ENCODE measurements at places on chromosomes 3 and 15.

GRCh38 chr3:134527538-134528186 is 41.8 kb downstream of the CEP63 start:
- no peak for DNase-seq

- DNase-seq, result no peak
Measured at GRCh38 chr3:13498354-13499060, 18.4 kb downstream of the HDAC11 start.

GRCh38 chr3:74106925-74107324 is 482.2 kb upstream of the PDZRN3 start:
- DNase-seq, result no peak

DNA sequence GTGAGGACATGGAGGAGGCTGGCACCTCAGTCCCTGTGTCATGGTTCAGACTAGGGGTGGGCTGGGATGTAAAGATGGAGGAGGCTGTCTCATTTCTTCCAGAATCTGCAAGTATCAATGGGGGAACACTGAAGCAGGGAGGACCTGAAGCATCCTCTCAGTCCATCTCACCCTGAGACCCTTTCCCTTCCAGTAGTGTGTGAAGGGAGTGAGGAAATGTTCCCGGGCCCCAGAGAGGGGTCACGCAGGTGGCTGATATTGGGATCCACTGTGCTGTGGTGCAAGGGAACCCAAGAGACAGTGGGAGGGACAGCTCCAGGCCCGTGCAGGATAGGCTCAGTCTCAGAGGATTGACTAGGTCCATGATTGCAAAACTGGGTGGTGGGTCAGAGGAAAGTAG is 72.2 kb upstream of the ADPGK start:
- DNase-seq, result no peak

GRCh38 chr15:92158426-92158825 is 235.3 kb upstream of the ST8SIA2 start:
- DNase-seq, result no peak

DNA sequence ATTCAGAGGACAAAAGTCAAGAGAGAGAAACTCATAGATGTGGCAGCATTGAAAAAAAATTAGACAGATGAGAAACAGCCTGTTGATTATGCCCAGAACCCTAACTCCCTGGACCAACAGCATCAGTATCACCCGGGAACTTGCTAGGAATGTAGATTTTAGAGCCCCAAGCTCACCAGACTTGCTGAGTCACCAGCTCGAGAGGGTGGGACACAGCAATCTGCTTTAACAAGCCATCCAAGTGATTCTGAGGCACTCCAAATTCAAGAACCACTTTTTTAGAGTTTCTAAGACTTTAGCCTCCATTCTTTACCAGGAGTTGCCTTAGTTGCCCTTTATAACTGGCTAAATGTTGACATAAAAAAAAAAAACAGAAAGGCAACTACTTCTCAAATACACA is 70.9 kb downstream of the CGGBP1 start:
- no peak for DNase-seq

- DNase-seq, result no peak
Measured at GRCh38 chr15:68268405-68268804, 9.1 kb upstream of the FEM1B start.

DNA sequence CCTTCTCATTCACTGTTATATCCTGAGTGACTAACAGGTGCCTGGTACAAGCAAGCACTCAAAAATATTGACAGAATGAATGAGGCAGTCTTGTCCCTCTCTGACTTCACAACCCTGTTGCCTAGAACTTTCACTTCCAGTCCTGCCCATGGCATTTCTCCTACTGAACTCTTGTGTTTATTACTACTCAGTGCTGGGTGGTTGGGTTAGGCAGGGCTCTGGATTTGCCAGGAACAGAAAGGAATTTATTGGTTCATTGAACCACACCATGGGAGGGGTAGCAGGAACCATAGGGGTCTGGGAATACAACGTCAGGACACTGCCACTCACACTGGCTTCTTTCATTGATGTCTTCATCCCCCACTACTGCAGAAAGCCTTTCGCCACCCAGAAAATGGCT is 41.9 kb upstream of the SEMA4B start:
- DNase-seq, result no peak

DNA sequence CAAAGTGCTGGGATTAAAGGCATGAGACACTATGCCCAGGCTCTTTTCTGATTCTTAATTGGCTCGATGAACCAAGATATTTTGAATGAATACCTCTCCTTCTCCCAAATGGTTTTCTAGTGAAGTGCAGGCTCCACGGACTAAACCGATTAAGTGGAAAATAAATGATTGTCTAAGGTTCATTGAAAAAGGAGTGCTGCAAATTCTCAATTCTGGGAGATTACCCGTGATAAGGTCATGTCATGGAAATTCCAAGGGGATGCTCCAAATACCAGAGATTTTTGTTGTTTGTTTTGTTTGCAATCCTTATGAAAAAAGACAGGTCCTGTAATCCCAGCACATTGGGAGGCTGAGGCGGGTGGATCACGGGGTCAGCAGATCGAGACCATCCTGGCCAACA is 406.9 kb upstream of the TBL1XR1 start:
- DNase-seq, result no peak

GRCh38 chr3:125294411-125294810 is 80.7 kb downstream of the ZNF148 start:
- DNase-seq, result no peak

DNA sequence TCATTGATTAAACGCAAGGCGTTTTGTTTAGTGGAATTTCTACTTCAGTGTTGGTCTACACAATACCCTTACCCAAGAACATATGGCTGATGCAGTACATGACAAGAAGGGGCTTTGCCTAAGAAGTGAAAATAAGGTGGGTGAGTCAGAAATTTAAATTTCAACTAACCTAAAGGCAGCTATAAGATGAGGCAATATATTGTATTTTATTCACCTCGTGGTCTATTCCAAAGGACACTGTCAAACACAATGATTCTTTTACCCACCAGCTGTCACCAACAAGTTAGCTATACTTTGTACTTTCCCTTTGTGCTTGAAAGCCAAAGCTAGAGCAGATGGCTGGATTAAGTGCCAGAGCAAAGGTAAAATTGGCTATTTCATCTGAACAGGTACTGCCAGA is 10.9 kb upstream of the SETMAR start:
- no peak for DNase-seq

- no peak for DNase-seq
Measured at GRCh38 chr15:75356006-75356405, 9.2 kb downstream of the NEIL1 start.

DNA sequence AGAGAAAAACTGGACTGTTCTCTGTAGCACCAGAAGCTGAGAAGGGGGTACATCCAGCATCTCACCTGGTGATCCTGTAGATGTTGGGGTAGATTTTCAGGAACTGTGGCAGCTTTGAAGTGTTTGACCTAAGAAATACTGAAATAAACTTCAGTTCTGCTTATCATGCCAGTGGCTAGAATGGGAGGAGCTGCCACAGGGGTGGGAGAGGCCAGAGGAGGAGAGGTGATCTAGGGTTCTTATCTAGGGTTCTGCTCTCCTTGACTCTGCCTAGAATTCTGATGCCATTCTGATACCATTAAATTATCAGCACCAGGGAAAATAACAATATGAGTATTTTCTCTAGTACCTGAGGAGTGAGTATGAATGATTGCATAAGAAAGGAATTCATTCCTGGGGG is 10.2 kb upstream of the CPOX start:
- DNase-seq, result no peak

DNA sequence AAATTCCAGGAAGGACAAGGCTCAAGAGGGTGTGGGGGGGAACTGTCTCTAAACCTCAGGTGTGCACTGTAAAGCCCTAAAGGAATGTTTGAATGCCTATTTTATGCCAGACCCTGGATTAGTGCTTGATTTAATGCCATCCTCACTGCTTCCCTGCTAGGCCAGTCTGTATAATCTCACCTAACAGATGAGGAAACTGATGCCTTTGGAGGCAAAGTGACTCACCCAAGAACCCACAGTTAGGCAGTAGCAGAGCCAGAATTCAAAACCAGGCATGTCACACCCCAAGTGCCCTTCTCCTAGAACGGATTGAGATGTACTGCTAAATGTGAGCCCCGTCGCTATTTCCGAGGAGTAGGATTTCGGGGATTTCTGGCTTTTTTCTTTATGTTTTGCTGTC is 7.8 kb downstream of the CAMK1 start:
- DNase-seq, result no peak

DNA sequence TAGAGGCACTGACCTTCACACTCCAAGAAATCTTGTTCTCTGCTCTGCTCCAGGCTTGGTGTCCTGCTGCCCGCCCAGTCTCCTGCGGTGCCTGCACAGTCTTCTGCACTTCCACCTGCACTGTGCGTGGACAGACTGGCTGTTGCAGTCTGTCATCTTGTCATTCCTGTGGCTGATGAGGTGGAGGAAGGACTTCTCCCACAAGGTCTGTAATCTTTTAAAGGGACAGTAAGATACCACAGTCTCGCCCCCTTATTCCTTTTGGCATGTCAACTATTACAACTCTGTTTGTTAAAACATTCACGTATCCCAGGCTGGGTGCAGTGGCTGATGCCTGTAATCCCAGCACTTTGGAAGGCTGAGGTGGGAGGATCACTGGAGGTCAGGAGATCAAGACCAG is 54.1 kb upstream of the IGF2BP2 start:
- no peak for DNase-seq

DNA sequence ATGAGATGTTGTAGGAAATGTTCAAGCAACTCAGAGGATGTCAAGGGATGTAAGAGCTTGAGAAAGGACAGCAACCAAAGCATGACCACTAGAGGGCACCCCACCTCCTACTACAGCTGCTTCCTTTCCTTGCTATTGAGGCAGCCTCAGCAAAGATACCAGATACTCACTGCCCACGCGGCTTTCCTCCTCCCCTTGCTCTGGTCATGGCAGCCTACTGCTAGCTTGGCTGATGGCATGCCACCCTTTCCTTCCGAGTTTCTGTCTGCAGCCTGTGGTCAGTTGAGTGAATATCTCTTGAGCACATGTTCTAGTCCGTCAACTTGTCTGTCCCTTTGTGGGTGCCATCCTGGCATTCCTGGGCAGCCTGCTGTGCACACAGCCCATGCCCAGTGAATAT is 4.4 kb upstream of the CXCR6 start:
- peak; percentile 80 for DNase-seq

DNA sequence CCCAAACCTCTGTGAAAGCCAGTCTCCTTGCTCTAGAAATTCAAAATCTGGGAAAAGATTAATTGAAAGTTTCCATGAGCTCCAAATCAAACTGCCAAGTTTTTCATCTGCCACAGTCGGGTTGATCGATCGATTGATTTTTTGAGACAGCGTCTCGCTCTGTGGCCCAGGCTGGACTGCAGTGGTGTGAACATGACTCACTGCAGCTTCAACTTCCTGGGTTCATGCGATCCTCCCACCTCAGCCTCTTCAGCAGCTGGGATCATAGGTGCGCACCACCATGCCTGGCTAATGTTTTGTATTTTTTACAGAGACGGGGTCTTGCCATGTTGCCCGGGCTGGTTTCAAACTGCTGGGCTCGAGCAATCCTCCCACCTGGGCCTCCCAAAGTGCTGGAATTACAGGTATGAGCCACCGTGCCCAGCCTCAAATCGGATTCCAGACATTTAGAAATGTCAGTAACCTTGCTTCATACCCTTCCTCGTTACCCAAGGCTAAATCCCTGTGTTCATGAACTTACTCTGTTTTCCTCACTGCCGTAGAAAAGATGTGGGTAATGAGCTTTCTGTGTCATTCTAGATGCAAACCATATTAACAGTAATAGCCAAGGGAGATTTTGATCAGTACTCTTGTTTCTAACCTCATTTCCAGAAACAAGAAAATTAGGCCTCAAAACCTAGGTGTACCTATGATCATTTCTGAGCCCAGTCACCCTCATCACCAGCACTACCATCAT is 105.9 kb upstream of the AKAP13 start:
- DNase-seq, result no peak

- no peak for DNase-seq
Measured at GRCh38 chr3:168088106-168088720, 7.5 kb downstream of the GOLIM4 start.

DNA sequence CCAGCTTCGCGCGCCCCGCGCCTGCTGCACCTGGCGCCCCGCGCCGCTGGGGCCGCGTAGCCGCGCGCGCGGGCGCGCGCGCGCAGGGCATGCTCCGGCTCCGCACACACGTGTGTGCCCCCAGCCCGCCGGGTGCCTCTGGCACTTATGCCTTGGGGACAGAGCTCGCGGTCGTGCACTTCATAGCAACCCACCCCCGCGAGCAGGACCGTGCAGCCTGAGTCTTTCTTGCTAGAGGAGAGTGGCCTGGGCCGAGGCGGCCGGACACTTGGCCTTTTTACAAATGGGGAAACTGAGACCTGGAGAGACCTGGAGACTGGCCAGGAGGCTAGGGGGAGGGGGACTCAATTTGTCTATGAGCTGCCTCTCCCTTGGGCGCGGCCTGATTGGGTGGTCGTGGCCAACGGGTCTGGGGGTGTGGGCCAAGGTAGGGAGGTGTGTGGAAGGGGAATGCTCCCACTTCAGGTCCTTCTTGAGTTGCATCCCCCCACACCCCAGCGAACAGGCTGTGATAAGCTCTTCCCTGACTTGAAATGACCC is 562 bp downstream of the NBEAL2 start:
- DNase-seq, result no peak

Measured in activated CD8-positive, alpha-beta memory T cell treated with anti-CD3 and anti-CD28 coated beads for 1 hour (primary cell).